ENCODE measurements at places on chromosomes 5 and 9.

GRCh38 chr9:2234371-2234893, 219.3 kb downstream of the SMARCA2 start:
- no peak for DNase-seq

GRCh38 chr5:53569453-53569852, 9.0 kb downstream of the NDUFS4 start:
- no peak for DNase-seq

DNA sequence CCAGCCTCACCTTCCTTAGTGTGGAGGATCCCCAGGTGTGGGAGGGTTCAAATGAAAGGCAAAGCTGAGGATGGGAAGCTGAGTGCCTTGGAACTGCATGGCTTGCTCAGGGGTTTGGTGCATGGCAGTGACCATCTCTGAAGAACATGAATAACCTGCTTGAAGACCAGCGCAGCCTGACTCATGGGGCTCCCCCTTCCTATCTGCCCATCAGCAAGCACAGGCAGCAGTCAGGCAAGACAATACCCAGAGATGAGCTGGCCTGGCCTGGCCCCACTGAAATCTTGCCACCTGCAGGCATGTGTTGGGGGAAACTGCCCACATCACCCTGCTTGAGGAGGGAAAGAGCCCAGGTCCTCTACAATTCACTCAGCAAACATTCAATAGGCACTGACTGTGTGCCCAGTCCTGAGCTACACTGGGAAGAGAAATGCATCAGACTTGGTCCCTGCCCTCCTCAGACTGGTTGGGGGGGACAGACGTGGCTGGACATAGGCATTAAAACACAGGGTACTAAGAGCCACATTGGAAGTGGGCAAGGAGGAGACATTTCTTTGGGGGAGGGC, 105.0 kb upstream of the ALDH1B1 start:
- no peak for DNase-seq

- DNase-seq = peak; percentile 94
Observed at GRCh38 chr9:135885100-135885853, 22.1 kb downstream of the CAMSAP1 start.

DNA sequence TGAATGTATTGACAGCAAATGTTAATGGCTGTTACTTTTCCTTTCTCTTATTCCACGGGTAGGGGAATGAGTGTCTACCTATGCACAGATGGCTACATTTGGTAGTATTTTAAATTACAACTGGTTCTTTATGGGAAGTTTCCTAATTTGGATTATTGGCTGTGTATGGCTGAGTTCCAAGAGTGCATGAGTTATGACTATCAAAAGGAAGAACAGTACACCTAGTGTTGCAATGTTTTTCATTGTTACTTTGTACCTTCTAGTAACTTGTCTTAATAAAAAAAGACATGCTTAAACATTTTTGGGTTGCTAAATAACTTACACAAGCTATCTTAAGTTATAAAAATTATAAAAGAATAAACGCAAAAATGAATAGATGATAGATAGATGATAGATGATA, 35.8 kb upstream of the MAMDC2 start:
- DNase-seq = no peak

DNA sequence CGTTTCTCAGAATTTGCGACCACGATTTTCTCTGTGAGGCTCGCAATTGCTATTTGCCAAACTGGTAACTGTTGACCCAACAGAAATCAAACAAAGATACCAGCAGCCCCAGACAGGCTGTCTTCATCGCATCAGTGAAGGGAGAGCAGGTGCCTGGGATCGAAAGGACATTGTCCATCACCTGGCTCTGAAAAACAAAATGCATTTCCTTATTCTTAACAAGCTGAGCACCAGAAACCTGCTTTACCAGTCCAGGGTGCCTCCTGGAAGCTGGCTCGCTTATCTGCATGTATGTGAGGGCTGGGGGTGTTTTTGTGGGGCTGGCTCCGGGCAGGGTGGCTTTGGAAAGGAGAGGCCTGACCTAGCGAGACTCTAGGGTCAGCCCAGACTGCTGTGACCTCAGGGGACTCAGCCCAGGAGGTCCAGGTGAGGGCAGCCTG, 24.7 kb downstream of the WWC1 start:
- DNase-seq = no peak
